NCI-H1092 (cell line): ENCODE measurements at places on chromosomes 13 and 19.

DNA sequence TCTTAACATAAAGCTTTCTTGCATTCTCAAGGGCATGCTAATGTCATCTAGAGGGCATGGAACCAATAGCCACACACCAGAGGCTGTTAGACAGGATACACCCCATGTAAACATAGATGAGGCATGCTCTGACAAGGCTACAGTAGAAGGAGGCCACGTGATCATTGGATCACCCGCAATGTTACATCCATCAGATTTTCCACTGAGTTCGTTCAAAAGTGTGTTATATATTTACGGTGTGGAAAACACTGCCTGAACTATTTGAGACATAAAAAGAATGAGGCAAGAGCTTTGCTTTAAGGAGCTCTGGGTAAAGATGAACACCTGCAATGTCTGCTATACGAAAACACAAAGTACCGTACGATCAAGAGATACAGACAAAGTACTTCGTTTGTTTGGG is 817.5 kb upstream of the SLC10A2 start:
- no peak for DNase-seq

DNA sequence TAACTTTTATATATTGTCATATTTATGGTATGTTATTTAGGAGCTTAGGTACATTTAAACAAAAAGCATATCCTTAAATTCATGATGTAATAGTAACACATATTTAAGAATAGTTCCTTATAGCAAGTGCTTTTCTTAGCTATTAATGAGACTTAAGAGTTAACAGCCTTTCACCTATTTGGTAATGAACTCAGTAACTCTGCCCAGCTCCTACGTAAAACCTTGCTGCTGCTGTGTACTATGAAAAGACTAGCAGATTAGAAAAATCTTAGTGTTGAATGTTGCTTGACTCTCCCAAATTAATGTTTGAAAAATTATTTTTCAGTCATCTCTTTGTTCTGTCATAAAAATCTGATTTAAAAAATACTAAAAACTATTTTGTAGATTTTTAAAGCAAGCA is 6.9 kb downstream of the GPR180 start:
- no peak for DNase-seq

GRCh38 chr13:93243375-93244063 is 16.9 kb downstream of the GPC6 start:
- DNase-seq, result no peak

- DNase-seq, result no peak
Measured at GRCh38 chr13:84543962-84544361, 661.7 kb upstream of the SLITRK1 start.

GRCh38 chr19:438416-438958 is 22.3 kb downstream of the SHC2 start:
- DNase-seq, result no peak

GRCh38 chr19:4582980-4583842 is 23.7 kb upstream of the SEMA6B start:
- no peak for DNase-seq

GRCh38 chr19:5367530-5368133 is 27.0 kb upstream of the PTPRS start:
- DNase-seq, result no peak
